ENCODE measurements at places on chromosomes 13 and 19.

DNA sequence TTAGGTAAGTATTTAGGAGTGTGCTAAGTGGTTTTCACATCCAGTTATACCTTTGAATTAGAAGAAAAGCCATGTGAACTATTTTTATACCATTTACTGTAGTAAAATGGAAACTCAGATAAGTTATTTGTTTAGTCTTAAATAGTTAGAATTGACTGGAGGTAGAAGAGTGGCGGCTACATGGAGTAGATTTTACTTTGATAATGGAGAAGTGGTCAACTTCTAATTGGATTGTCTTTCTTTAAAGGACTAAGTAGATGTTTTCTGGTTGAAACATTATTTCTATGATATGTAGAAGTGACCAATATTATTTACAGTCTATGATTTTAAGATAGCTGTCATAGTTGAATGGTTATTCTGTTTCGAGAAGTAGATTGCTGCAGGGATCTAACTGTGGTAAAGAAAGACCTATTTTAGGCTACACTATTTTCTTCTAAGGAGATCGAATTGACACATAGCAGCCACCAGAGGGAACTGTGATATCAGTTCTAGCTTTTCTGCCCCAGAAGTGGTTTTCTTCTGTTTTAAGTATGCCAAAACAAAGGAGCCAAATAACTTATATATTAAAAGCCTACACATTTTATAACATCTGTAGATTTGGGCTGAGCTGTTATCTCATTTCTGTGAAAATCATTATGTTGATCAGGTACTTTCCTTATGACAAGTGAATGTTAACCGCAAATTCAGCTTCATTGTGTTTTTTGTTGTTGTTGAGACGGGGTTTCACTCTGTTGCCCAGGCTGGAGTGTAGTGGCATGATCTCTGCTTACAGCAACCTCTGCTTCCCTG is 26.1 kb downstream of the ZMYM2 start:
- DNase-seq, result peak; percentile 37

DNA sequence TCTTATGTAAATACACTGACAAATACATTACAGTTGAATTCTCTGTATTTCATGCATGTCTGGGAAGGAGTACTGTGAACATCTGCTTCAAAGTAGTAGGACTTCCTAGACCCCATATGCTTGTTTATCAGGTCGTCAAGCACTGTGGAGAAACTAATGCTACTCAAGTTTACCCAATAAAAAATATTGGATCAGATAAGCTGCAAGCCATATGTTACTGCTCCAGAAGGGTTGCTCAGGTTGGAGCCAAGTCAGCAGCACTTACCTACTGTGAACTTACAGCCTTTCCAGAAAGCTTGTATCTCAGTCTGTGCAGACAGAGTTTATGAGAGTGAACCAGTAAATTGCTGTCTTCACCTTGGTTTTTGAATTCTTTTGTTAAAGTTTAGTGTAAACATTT is 36.2 kb downstream of the SLAIN1 start:
- DNase-seq, result peak; percentile 45

GRCh38 chr13:45422731-45423292 is 4.6 kb upstream of the SLC25A30 start:
- no peak for DNase-seq

DNA sequence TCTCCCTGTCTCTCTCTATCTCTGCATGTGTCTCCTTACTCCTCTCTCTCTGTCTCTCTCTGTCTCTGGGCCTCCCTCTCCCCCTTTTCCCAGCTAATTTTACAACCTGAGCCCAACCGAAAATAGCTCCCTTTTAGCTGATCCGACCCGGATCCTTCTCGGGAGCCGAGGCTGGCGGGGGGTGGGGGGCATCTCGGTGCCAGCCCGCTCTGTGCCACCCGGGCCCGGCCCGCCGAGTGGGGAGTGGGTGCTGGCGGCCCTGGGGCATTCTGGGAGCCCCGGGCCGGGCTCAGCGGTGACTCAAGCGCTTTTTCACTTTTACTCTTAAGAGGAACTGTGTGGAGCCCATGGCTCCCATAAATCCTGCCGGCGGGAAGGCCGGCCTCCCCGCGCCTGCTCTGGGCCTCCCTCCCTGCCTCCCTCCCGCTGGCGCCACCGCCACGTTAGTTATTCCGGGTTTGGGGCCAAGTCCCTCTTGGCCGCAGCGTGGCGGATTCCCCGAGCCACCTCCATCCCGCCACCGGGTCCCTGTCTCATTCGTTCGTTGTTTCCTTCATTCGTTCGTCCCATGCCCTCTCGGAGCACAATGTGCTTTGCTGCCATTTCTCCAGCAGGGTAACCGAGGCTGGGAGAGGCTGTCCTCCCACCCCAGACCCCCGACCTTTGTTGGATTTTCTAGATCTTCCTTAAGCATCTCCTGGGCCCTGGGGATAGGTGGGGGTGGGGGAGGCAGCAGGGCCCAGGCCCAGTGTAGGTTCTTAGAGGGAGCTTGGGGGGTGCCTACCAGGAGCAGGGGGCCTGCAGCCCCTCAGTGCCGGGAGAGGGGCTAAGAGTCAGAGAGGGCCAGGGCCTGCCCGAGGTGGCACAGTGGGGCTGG is 3.2 kb downstream of the NFIC start:
- peak; percentile 66 for DNase-seq

DNA sequence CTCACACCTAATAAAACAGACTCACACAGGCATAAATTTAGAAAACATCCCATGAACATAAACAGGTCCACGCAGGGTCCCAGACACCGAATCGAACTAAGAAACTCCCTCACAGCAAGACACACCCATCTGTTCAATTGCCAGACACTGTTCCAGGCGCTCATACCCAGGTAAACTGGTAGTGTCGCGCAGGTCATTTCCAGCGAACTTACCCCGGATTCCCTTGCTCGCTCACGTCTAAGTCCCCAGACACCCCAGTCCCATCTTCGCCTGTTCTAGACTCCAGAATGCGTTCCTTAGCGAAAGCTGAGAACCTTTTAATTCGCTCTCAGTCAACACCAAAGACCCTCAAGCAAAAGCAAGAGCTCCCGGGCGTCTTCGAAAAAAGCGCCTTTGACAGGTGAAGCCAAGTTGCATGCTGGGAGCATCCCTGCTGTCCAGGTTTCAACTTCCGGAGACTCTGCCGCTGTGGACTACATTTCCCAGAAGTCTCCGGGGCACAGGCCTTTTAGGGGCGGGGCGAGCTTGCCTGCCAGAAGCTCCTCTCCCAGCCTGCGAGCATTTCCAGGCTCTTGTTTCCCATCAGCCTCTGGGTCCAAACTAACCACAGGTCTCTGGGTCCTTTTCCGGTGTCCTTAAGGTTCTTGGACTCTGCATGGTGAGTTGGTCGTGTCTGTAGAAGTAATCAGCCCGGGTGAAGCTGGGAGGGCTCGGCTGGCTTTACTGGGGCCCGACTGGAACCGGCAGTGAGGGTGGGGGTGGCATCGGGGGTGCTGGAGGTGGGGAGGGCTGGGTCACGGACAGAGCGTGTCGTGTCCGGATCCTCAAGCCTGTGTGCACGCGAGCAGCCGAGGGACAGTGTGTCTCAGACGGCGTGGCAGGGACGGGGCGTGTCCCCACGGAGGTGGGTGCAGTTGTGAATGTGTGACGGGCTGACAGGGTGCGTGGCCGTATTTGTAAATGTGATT is at the start of gene ZNF283:
TSS of gene ZNF283 (plus strand) at position 535 of the 968 bp plus-strand sequence. CDS start 6,184 bp downstream, outside the sequence.
- peak; percentile 93 for DNase-seq

GRCh38 chr13:46211116-46211482 is 629 bp upstream of the LRRC63 start:
- DNase-seq, result no peak

Measured in D341Med (cell line).